Smooth muscle cell of trachea (primary cell): ENCODE measurements at places on chromosomes 6 and 20. TPM values are rescaled to one million over a fixed set of nuclear protein-coding genes. Genes with fewer than 3 reads are reported as not detected.

Gene GCNT2
- total RNA-seq = 0.99 and 1.3 TPM in 2 replicates

Gene HLA-DPB1
- 1.8 and 10.0 TPM in 2 replicates for total RNA-seq

Gene RBM24
- 0.29 and 2.3 TPM in 2 replicates for total RNA-seq

Gene TRIM15
- not detected in 2 replicates for total RNA-seq

Gene BMP7
- not detected in 2 replicates for total RNA-seq

Gene SGK2
- total RNA-seq = 0.83 TPM in 1 of 2 replicates, not detected in the other

Gene TXLNB
- 2.3 and 4.1 TPM in 2 replicates for total RNA-seq

Gene SIGLEC1
- not detected in 2 replicates for total RNA-seq

Gene LRRC1
- total RNA-seq = 3.6 and 5.0 TPM in 2 replicates

Gene DDX43
- 0.33 and 1.6 TPM in 2 replicates for total RNA-seq

Gene SLC17A9
- 4.8 and 7.4 TPM in 2 replicates for total RNA-seq
